ENCODE measurements at places on chromosomes 2 and 18.

DNA sequence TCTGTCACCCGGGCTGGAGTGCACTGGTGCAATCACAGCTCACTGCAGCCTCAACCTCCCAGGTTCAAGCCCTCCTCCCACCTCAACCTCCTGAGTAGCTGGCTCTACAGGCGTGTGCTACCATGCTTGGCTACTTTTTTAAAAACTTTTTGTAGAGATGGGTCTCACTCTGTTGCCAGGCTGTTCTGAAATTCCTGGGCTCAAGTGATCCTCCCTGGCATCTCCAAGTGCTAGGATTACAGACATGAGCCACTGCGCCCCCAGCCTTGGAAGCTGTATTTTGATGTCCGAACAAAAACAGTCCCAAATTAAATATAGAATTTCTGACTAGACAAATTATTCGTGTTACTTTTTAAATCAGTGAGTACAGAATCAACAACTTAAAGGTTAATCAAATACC lies 97.4 kb downstream of the ZNF516 start:
- DNase-seq, result no peak

DNA sequence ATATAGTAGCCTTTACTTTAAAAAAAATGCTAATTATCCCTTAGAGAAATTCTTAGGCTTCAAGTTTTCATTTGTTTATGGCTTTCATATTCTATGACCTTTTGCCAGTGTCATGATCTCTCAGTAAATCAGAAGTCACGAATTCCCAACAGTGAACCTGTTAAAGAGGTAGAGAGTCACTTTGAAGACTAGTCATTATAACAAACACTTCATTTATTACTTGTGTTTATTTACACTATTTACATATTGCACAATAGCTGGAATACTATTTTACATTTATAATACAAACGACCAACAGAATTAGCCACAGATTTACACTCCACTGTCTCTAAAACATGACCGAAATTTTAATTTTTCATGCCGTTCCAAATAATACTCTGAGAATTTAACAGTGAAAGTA lies 8.5 kb downstream of the ALKAL2 start:
- DNase-seq, result no peak

- no peak for DNase-seq
Observed at GRCh38 chr2:147712051-147712450, 132.8 kb upstream of the ACVR2A start.

DNA sequence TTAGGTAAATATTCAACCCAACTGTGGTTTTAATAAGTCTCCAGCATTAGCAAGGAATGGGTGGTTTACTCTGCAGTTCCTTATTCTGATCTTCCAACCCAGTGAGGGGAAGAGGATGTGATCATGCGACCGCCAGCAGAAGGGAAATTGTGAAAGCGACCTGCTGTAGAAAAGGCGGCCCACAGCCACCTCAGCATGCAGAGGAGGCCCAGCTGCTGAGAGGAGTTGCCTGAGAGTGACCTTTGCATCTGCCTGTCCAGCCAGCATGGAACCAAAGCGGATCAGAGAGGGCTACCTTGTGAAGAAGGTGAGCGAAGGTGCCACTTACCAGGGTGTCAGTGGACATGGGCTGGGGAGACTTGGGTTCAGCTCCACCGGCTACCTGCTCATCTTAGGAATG lies at the start of gene PLEK:
TSS of gene PLEK (plus strand) at position 196 of the 400 bp plus-strand sequence. CDS start at position 266, 70 bp downstream.
- DNase-seq, result peak; percentile 7

- DNase-seq, result no peak
Observed at GRCh38 chr2:222442665-222443064, 18.3 kb downstream of the SGPP2 start.

GRCh38 chr2:61946666-61947065 lies 41.2 kb downstream of the COMMD1 start:
- no peak for DNase-seq

DNA sequence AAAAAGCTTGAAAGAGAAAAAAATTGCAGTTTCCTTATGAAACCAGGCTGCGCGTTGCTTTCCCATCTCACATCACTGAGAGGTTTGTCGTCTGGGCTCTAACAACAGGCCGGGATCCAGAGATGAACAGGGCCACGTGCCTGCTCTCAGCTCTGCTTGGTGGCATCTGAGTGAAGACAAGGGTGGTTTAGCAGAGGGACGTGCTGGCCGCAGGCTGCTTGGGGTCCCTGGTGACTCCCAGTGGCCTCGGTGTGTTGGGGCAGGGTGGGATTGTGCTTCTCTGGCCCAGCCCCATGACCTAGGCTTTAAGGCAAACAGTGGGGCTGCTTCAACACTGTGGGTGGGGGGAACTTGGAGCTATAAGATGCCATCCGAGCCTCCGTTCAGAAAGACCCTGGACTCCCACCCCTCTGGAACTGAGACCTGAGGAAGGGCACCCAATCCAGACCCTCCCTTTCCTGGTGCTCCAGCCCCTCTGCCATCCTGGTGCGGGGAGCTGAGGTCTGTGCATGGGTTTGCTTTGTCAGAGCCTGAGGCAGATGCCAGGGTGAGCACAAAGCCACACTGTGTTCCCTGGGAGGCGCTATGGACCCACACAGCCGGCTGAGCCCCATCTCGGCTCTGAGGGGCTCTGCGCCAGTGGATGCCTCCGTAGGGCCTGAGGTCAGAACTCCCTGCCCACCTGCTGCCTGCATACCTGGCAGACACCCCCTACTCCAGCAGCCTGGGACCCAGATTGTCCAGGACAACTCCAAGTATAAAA lies 18.4 kb upstream of the HPCAL1 start:
- no peak for DNase-seq

DNA sequence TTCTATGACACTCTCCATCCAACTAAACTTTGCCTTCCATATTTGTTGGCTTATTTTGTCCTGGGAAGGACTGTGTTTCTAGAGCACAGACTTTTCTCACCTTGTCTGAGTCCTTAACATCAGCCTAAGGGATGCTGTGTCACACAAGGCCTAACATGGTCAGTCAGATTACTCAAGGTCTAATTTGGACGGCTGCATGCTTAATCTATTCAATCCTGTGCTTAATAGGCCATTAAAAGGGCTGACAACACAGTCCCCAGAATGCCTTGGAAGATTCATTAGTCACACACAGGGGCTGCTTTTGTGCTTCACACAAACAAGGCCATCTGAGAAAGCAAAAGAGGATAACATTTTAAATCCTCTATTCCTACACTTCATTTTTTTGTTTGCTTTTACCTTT lies 84.0 kb downstream of the DYNAP start:
- no peak for DNase-seq

- DNase-seq, result no peak
Observed at GRCh38 chr18:1914489-1914888, 656.8 kb downstream of the METTL4 start.

DNA sequence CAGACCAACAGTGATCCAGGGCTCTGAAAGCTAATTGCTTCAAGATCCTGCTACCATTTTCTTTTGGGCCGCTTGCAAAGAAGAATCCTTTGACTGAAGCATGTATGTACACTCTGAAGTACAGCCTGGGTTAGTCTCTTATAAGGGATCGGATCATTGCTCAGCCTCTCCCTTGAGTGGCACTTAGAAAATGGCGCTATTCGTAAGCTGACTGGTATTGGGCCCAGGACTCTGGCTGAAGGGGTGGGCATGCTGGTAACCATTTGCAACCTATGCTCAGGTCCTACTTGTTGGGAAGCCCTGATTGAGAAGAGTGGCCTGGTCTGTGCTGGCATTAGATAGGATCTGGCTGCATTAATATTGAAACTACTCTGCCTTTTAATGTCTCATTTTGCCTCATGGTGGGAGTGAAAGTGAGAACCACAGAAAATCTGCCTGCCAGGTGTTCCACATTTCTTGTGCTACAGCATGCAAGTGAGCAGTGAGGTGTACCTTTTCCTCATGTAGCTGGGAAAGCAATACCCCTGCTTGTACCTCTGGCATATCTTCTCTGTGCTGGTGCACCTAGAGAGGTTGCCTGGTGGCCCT lies 661 bp upstream of the MGAT5 start:
- DNase-seq, result no peak

DNA sequence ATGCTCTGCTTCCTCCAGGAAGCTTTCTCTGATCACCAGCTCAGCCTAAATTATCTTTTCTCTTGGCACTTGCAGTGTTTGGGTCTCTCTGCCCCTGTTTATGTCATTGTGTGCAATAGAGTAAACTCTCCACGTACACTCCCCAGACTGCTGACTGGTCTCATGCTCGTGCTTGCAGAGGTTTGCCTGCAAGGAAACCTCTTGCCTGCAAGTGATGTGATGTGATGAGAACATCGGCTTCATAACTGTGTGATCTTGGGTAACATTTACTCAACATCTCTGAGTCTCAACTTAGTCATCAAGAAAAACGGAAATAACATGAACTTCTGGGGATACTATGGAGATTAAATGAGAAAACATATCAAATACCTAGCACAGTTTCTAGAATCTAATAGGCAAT lies 92.3 kb downstream of the BIN1 start:
- no peak for DNase-seq

GRCh38 chr2:37857575-37858399 lies 67.3 kb upstream of the RMDN2 start:
- no peak for DNase-seq

DNA sequence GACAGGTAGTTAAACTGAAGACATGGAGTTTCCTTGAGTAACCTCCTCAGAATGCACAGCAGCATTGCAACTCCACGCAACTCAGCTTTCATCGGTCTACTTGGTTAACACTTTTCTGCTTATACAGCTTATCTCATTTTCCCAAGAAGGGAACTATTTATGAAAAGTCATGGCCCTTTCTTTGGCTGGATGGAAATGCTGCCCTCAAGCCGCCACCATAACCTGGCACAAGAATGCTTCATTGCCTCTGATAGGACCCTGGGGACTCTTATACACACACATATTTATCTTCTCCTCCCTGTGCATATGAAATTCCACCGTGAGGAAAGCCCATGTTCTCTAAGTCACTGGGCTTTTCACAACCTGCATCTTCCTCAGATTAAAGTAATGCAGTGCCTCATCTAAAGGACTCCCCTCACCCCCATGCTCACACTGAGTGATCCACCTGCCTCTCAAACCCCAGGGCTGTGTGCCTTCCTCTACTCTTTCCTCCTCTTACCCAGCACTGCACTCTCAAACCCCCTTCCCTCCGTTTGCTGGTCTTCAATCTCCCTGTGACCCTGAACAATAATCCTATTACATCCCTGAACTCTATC lies 192.0 kb upstream of the HNRNPA3 start:
- DNase-seq, result no peak

DNA sequence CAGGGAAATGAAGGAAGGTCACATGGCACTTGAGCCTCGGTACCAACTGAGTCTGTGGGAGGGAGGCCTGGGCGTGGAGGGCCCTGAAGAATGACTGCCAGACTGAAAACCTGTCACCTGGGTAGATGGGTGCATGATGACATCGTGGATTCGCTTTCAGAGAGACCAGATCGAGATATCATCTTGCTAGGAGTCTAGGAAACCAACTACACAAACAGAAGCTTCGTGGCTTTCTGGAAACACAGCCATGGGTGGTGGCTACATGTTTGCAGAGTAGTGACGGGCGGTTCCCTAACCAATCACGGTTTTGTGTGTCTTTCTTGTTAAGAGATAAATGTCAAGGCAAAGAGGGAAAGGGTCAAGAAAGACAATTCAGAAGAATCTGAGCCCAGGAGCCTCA lies 155.0 kb downstream of the EIPR1 start:
- peak; percentile 48 for DNase-seq

DNA sequence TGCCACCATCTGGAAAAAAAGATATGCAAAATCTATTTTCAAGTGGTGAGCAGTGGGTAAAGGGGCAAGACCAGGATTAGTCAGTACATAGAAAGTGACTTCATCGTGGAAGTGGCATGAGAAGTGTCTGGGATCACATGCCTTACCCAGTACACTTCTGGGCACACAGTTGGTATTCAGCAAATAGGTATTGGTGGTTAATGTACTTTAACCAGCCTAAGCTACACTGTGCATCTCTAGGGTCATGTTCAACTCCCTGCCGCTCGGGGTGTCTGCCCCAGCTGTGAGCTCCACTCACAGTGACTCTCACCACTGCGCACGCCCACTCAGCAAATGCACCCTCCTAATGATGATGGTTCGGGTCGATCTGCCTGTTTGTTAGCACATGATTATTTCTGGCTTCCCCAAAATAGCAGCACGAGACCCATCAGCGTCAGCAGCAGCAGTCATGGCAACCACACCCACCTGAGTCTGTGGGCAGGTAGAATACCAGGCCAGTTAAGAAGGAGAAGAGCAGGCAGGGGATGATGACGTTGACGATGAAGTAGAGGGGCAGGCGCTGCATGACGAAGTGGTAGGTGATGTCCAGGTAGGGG lies 11.1 kb downstream of the CHRNA1 start:
- no peak for DNase-seq

DNA sequence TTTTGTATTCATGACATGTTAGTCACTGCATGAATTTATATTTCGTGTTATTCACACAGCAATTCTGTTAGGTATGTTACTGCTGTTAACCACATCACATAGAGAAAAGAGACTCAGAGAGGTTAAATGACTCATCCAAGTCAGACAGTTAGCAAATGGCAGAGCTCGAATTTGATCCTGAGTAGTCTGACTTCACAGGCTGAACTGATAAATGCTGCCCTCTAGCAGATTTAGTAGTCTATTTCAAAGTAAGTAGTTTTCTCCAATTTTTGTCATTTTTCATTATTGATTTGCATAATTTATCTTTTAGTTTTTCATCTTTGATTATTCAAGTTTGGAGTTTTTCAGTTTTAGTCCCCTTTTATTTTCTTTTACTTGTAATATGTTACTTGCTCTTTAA lies 58.3 kb downstream of the WDR7 start:
- DNase-seq, result peak; percentile 40

DNA sequence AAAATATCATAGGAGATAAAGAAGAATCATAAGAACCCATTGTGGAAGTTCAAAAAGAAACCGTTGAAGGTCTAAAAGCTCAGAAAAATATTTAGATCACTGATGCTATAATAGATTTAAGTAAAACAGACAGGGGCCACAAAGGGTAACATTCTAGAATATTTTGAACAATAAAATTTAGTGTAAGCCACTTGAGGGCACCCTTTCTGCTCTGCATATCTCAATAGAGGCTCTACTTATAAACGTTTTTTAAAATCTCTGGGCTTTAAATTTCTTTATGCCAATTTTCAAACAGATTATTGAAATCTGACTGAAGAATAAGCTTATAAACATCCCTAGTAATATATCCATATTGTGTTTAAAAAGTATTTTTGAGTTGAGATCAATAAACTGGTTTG lies 57.6 kb upstream of the IL1RL1 start:
- DNase-seq, result no peak

- DNase-seq, result no peak
Observed at GRCh38 chr2:42336361-42336965, 24.6 kb downstream of the COX7A2L start.

DNA sequence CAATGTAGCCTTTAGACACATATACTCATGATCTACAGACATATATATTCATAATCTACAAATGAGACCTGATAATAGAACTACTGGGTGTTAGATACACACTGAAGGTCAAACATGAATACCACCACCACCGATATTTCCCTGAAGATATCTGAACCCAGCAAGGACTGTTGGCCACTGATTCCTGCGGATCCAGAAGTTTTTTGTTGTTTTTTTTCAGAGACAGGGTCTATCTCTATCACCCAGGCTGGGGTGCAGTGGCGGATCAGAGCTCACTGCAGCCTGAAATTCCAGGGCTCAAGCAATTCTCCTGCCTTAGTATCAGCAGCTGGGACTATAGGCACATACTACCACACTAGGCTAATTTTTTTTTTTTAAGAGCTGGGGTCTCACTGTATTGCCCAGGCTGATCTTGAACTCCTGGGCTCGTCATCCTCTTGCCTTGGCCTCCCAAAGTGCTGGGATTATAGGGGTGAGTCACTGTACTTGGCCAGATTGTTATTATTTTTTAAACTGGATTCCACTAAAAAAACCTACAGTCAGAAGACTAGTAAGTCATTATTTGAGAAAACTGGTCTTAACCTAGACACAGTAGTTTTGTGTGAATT lies 1.8 kb downstream of the METTL5 start:
- no peak for DNase-seq

GRCh38 chr2:34998741-34999140 lies 1356.8 kb upstream of the CRIM1 start:
- no peak for DNase-seq

Data from CD4-positive, alpha-beta T cell treated with Interleukin-6 for 4 hours (primary cell).